ENCODE measurements at places on chromosomes 11 and 22.

DNA sequence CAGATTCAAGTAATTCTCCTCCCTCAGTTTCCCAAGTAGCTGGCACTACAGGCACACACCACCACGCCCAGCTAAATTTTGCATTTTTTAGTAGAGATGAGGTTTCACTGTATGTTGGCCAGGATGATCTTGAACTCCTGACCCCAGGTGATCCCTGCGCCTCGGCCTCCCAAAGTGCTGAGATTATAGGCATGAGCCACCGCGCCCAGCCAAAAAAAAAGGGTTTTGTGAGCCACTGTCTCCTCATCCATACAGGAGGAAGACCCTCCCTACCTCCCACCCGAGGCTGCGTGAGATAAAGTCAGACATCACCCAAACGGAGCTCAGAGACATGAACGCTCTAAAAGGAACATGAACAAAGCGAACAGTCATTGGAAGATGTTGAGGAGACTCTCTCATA is 745.7 kb downstream of the BRD1 start:
- ATAC-seq: no peak

- ATAC-seq: no peak
Measured at GRCh38 chr11:116505298-116506262, 267.2 kb downstream of the BUD13 start.

- peak; percentile 36 for ATAC-seq
Measured at GRCh38 chr11:71568704-71569349, 3.5 kb downstream of the KRTAP5-10 start.

DNA sequence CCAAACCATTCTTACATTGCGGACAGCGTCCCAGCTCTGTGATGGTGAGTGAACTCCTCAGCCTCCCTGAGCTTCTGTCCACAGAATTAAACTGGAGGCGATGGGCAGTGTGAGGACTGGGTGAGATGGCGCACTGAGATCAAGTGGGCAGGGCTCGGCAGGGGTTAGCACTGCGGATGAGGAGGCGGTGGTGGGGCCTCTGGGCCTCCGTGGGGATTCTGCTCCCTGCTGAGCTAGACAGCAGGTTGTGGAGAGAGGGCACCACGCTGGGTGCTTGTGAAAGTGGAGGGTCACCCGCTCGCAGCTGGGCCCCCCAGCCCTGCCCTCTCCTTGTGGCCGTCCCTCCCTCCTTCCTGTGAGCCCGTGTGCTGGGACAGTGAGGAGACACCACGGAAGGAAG is 25.6 kb upstream of the PARVG start:
- ATAC-seq: no peak

DNA sequence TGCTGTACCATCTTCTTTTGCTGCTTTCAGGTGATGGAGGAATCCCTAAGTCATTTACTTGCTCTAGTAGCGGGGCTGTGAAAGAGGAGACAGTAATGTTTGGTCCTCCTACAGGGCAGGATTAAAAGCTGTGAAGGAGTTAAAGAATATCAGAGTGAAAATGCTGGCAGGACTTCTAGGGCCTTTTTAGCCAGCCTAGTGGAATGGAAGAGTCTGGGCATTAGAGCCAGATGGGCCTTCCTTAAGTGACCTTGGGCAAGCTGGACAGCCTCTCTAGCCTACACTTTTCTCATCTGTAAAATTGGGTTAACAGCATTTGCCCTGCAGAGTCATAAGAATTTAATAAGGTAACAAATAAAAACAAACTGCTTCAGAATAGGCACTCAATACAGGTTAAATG is 114.7 kb downstream of the RBFOX2 start:
- no peak for ATAC-seq

DNA sequence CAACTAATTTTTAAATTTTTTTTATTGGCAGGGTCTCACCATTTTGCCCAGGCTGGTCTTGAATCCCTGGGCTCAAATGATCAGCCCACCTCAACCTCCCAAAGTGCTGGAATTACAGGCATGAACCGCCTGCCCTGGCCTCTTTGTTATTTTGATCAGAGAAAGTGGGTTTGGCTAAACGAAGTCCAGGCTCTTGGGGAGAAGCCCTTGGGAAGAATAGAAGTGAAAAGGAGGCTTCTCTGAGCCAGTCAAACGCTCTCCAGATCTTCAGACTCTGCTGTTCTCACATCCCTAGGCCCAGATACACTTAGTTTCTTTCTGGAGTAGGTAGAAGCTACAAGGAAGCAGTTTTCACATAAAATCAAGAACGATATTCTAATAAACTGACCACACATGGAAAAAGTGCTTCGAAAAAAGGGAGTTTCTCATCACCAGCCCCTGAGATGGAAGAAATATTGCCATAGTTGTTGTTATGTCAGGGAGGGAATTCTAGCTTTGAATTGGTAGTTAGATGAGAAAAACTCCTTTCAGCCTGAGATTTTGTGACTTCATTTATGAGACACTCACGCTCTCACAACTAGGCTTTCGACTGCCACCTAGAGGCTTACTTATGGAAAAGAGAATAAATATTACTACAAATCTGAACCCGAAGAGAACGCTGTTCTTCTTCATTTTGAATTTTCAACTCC is 41.7 kb upstream of the AQP11 start:
- peak; percentile 49 for ATAC-seq

DNA sequence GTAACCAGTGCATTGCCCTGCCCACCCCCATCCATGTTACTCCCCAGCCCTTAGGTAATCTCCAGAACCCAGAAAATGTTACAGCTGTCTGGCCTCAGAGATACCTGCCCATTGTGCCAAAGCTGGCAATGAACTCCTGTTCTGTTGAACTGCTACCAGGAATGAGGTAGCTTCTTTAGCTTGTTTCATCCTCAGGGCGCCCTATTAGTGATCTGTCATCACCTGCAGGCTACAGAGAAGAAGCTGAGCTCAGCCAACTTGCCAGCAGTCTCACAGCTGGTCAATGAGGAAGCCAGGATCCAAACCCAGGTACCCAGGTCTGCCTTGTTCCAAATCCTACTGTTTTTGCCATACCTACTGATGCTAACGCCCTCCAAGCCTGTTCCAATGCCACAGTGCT is 88.7 kb downstream of the GALNT18 start:
- ATAC-seq: no peak

DNA sequence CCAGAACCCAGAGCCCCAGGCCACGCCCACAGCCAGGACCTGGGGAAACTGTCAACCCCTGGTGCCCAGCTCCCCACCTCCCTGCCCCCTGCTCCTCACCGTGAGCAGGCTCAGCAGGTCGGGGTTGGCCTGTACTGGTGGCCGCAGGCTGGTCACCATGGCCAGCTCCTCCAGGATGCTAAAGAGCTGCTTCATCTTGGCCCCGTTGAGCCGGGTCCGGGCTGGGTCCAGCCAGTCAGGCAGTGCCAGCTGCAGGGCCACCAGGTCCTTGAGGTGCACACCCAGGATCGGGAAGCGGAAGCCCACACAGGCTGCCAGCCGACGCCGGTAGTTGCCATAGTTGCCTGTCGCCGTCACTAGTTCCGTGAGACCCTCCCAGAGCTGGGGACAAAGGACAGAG is 7.3 kb downstream of the RASGRP2 start:
- peak; percentile 3 for ATAC-seq

- ATAC-seq: no peak
Measured at GRCh38 chr22:22939588-22940368, 52.2 kb downstream of the IGLL5 start.
